ENCODE measurements at places on chromosomes 12 and 14.

DNA sequence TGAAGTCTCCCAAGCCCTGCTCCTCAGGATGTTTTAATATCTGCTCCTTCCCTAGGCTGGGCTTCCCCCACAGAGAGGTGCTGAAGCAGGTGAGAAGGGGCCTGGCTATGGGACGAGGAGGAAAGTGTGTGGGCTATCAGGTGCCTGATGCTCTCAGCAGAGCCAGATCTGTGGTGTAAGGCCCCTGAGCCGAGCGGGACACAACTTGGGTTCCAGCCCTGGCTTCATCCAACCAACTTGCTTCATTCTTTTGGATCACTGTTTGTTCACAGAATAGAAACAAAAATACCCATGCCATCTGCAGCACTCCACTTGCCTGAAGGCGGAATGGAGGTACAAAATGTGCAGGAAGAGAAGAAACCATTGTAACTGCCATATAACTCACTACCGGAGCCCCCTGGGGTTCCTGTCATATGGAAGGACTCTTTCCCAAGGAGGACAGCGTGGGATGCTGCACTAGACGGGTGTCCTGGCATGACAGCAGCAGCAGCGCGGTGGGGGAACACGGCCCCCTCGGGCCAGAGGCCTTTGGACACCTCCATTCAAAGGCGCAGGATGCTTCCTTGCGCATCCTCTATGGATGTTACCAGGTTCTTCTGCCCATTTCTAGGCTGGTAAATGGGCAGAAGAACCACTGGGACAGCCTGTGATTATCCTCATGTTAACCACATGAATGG is 95.8 kb downstream of the CRACR2A start:
- no peak for DNase-seq

- DNase-seq, result no peak
Measured at GRCh38 chr14:51129130-51129529, 34.2 kb upstream of the TRIM9 start.

DNA sequence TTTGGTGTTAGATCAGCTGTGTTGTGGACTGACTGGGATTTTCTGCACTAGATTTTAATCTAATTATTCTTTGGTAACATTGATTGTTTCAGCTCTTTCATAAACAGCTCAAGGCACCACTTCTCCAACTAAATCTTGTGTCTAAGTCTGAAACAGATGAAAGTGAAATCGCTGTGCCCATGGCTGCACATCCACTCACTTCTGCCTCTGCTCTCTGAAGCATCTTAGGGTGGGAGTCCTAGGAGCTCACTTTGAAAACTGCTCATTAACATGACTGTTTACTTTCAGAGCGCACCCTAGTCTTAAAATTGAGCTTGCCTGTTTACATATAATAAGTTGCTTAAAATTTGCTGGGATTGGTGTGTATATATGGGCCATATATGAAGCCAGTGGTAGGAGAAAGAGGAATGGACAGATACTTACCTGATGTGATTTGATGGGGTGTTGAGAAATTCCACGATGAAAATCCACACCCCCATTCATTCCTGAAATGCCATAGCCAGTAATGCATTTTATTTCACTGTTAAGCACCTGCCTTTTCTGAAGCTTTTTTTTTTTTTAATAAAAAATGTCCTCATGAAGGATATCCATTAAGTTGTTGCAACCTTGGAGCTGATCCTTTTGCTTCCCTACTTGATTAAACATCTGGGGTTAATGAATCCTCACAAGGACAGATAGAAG is 52.8 kb downstream of the PPFIBP1 start:
- no peak for DNase-seq

DNA sequence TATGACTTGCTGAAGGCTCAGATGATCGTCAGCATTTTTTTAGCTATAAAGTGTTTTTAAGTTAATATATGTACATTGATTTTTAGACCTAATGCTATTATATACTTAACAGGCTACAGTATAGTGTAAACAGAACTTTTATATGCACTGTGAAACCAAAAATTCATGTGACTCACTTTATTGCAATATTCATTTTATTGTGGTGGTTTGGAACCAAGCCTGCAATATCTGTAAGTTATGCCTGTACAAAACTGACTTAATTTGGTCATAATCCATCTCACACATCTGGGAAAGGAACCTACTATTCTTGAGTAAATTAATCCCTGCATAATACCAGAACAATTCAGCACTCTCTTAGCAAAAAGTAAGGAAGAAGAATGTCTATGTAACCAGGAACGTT is 390.7 kb downstream of the SYT1 start:
- DNase-seq, result no peak

DNA sequence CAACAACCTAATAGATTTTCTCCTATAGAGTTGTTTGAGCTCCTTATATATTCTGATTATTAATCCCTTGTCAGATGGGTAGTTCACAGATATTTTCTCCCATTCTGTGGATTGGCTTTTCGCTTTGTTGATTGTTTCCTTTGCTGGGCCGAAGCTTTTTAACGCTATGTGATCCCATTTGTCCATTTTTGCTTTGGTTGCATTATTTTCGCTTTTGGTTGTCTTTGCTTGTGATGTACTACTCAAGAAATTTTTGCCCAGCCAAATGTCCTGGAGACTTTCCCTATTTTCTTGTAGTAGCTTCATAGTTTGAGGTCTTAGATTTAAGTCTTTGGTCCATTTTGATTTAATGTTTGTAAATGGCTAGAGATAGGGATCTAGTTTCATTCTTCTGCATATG is 258.4 kb upstream of the FAR2 start:
- no peak for DNase-seq

GRCh38 chr14:74414403-74415114 is 11.5 kb downstream of the SYNDIG1L start:
- no peak for DNase-seq

DNA sequence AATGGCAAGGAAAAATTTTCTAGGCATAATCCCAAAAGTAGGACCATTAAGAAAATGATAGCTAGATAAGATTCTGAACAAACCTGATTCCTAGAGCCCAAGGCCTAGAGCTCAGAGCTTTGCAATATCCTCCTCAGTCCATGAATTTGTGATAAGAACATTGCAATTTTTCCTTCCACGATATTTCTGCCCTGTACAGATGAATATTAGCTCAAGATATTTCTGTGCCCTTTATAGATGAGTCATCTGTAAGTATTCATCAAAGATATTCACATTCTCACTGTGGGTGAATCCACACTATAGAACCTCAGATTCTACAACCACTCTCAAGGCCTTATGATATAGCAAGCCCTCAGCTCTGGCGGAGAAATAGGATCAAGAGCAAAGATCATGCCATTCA is 37.5 kb downstream of the EAPP start:
- DNase-seq, result no peak

DNA sequence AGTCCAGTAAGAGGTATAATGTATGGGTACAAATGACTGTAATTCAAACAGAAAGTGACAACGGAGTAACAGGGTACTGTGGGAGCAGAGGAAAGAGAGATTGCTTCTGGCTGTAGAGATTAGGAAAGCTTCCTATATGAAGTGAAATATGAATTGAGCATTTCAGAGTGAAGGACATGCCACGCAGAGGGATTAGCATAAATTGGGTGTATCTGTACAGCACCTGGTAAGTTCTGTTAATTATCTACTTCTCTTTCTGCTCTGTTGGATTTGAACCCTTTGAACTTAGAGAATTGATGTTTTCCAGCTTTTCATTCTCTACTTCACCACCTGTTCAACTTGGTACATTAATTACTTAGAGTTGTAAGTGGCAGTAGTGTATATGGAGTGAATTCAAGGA is 8.8 kb downstream of the STK38L start:
- no peak for DNase-seq

GRCh38 chr12:117872546-117873169 is 96.1 kb downstream of the KSR2 start:
- no peak for DNase-seq

DNA sequence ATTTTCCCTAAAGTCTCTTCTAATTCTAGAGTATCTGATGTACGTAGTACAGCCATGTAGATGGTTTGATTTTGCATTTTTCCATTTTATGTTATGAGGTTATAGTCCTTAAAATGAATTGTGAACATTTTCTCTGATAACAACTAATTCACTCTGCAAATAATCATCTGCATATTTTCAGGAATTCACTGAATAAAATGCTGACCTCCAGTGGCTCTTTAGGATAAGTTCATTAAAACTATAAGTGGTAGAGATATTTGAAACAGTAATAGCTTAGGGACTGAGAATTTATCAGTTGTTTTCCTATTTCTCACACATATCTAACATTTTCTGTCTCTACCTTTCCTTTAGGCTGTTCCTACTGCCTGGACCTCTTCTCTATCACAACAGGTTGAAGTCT is 4.4 kb downstream of the MSRB3 start:
- DNase-seq, result no peak

DNA sequence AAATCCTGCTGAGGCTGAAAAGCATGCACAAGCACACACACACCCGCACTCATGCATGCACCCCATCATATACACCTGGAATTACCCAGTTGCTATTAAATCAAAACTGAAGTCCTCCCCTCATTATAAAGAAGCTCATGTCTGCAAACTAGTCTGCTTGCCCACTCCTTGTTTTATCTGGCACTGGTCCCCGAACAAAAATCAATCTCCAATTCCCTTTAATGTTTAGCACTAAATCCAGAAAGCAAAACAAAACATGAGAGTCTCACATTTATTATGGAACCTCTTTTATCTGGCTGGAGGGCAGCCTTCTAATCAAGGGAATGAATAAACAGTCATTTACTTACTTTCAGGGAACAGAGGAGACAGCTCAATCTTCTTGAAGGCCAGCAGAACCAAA is 1093.4 kb upstream of the FLRT2 start:
- DNase-seq, result no peak

DNA sequence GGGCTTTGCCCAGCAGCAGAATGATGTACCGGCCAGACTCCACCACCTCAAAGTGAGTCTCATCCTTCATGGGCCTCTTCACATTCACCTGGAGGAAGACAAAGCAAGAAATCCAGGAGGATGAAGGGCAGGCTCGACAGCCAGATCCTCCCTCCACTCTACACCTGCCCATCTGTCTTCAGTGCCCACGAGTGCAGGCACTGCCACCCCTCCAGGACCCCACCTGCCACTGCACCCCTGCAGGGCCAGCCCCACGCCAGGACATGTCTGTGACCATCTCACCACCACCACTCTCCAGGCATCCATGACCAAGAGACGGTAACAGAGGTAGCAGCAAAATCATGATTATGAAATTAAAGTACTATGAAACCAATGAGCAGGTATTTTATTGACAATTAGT is 84.3 kb upstream of the ANO2 start:
- DNase-seq, result no peak

DNA sequence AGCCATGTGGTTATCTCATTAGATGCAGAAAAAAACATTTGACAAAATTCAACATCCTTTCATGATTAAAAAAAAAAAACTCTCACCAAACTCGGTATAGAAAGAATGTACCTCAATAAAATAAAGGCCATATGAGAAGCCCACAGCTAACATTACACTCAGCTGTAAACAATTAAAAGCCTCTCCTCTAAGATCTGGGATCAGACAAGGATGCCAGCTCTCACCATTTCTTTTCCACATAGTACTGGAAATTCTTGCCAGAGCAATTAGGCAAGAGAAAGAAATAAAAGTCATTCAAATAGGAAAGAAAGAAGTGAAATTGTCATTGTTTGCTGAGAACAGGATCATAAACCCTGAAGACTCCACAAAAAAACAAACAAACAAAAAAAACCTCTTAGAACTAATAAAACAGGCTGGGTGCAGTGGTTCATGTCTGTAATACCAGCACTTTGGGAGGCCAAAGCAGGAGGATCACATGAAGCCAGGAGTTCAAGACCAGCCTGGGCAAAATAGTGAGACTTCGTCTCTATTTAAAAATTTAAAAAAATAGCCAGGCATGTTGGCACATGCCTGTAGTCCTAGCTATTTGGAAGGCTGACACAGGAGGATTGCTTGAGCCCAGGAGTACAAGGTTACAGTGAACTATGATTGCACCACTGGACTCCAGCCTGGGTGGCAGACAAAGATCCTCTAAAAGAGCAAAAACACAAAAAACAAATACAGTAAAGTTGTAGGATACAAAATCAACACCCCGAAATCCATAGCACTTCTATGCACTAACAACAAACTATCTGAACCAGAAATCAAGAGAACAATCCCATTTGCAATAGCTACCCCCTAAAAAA is 114.4 kb downstream of the FOXA1 start:
- no peak for DNase-seq

DNA sequence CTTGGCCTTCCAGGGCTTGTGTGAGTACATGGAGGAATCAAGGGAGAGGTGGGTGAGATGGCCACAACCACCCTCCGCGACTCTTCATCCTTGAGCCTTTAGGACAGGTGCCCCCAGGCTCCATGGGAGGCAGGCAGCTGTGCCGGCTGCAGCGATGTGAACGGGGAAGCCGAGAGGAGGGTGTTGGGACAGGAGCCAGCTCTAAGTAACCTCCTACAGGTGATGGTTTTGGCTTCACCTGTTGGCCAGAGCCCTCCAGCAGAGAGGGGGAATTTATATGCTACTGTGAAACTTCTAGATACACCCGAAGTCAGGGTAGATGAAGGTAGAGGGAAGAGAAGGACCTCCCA is 132.2 kb upstream of the HIF1A start:
- no peak for DNase-seq

DNA sequence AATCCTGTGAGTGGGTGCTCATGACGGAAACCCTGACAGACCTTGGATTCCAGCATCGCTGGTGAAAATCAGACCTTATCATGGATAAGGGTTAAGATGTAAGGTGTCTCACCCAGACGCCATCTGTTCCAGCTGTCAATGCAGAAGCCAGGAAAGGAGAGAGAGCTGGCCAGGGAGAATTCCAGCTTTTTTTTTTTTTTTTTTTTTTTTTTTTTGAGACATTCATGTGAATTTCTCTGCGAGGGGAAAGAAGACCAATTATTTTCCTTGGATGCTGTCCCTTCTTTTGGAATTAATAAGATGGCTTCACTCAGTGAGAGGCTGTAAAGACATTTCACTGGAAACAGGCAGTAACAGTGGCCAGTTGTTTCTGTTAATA is 1.8 kb downstream of the TRAF3 start:
- DNase-seq, result no peak

GRCh38 chr12:58381546-58381945 is 440.2 kb downstream of the ATP23 start:
- no peak for DNase-seq

DNA sequence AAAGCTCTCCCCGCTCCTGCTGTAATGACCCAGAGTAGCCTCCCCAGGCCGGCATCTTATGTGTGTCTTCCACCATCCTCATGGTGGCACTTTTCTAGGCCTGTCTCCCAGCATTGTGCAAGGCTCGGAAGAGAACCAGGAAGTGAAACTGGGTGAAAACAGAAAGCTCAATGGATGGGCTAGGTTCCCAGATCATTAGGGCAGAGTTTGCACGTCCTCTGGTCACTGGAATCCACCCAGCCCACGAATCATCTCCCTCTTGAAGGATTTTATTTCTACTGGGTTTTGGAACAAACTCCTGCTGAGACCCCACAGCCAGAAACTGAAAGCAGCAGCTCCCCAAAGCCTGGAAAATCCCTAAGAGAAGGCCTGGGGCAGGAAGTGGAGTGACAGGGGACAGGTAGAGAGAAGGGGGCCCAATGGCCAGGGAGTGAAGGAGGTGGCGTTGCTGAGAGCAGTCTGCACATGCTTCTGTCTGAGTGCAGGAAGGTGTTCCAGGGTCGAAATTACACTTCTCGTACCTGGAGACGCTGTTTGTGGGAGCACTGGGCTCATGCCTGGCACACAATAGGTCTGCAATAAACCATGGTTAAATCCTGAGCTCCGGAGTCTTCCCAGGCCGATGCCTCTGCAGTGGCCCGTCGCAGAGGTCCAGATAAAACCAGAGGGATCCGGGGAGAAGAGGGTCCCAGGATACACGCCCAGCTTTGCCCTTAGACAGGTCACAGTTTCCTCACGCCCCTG is 15.6 kb downstream of the ACVRL1 start:
- DNase-seq, result no peak

Data from stimulated activated CD8-positive, alpha-beta memory T cell treated with anti-CD3 and anti-CD28 coated beads, Interleukin-2, amount 100 ng/mL, for 1 hour (primary cell).